ENCODE measurements at places on chromosomes 2 and 18. TPM values are rescaled to one million over a fixed set of nuclear protein-coding genes. Genes with fewer than 3 reads are reported as not detected.

DNA sequence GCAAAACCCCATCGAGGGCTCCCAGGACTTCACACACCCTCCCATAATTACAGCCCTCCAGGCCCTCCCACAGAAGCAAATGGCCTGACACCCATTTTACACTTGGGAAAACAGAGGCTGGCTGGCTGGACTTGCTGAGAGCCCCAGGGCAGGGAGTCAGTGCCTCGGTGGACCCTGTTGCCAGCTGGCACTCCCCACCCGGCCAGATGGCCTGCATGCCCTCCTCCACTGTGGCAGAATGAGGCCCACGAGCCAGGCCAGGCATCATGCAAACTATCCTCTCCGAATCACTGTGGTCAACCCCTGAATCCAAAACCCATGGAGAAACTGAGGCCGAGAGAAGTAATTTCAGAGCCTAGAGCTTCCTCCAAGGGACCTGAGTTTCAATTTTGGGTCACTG lies 129.7 kb downstream of the SMAD2 start:
- DNase-seq = no peak

DNA sequence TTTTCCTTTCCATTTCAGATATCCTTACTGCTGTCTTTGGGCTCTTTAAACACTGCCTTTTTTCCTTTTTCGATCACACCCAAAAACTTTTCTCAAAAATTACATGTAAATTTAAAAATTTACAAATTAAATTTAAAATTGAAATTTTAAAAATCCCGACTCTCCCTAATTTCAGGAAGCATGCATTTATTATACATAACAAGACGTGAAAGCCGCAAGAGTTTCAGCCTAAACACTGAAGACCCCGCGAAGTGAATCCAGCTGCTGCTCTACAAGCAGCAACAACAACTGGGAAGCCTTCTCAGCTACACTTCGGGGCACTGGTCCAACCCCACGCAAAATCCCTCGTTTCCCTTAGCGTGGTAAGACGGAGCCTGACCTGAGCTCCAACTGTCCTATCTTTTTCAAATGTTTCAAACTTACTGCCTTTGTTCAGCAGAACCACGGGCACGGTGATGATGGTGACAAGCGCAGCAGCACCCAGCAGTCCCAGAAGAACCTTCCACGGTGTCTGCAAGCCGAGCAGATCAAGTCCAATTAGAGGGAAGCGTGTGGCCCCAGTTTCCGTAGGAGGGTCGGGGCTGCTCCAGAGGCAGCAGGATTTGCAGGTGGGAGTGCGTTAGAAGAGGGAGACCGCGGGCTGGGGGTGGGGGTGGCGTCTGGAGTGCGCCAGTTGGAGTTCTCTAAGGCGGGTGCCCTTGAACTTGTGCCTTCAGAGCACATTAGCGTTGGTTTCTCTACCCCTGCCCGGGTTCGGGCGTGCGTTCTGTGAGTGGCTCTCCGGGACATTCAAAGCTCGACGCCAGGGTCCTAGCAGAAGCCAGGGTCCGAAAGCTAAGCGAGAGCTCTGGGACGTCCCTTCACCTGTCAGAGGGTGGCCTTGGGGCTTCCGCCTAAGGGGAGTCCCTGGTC lies 783 bp downstream of the DPP4 start:
- DNase-seq = peak; percentile 38

- DNase-seq = no peak
Measured at GRCh38 chr18:24306201-24306600, 91.4 kb downstream of the OSBPL1A start.

Gene ASB1
- 60.2 TPM for total RNA-seq

Gene TGFA
- total RNA-seq = 1.1 TPM
